ENCODE measurements at places on chromosomes 12 and 14. TPM values are rescaled to one million over a fixed set of nuclear protein-coding genes. Genes with fewer than 3 reads are reported as not detected.

The CRACR2A gene
- 1.7 TPM for total RNA-seq

The SLCO1B1 gene
- not detected for total RNA-seq

GRCh38 chr14:100032738-100033137, 32.5 kb upstream of the EVL start:
- no peak for DNase-seq
- no peak overlapping the region for H3K27ac ChIP-seq
- H3K36me3 ChIP-seq, result no peaks in the 10 kb centered on the region

- H3K4me3 ChIP-seq, result no peak overlapping the region
- DNase-seq, result no peak
- H3K4me1 ChIP-seq, result peaks cover 4% of the 10 kb centered on the region
- H3K27me3 ChIP-seq, result no peaks in the 10 kb centered on the region
Measured at GRCh38 chr14:91272341-91273272, 28.1 kb upstream of the GPR68 start.

The RNASE7 gene
- total RNA-seq, result 0.34 TPM

DNA sequence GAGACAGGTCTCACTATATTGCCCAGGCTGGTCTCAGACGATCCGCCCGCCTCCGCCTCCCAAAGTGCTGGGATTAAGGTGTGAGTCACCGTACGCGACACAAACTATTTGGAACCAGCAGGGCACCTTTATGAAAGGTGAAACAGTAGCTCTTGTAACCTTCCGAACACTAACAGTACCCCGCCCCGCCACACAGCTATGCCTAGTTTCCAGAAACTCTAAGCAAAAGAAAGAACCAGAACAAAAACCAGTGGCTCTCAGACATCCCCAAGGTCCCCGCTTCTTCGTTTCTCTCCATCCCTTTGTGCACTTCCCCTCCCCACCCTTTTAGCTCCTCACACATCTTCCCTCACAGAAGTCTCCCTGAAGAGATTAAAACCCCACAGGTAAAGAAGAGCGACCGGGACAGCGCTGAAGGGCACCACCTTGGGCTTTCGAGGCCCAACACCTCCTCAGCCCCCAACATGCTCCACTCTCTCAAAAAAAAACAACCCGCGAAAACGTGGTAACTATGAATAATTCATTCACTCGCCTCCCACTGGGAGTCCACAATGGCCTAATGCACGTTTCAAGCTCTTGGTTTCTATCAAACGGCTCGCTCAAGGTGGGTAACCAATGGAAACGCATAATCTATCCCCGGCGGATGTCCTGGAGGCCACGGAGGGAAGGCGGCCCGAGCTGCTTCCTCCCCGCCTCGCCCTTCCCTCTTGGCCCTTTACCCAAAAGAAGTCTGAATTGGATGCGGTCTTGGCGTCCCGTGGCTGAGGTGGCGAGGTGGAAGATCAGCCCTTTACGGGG, 877 bp downstream of the BAG5 start:
- H3K36me3 ChIP-seq, result peaks cover 20% of the 10 kb centered on the region
- H3K27ac ChIP-seq, result peak overlapping the region; percentile 99
- no peaks in the 10 kb centered on the region for H3K27me3 ChIP-seq
- H3K4me3 ChIP-seq, result peak overlapping the region; percentile 92
- peaks cover 69% of the 10 kb centered on the region for H3K4me1 ChIP-seq
- DNase-seq, result no peak

DNA sequence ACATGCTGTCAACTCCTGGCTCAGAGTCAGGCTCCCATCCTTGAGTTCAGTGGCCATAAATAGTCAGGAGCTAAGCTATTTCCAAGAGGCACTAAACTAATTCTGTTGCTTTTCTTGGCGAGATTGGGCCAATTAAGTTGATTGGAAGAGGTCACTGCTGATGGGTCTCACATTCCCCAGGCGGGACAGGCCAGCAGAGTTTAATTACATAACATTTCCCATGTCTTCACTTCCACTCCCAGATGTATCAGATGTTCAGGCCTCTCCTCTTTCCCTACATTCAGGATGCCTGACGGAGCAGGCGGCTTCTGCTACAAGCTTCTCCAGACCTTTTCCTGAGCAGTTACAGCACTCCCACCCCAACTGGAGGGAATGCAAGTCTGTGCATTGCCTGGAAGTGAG, 5.3 kb downstream of the NTF3 start:
- no peak overlapping the region for H3K4me3 ChIP-seq
- peak overlapping the region; percentile 36 for H3K27ac ChIP-seq
- H3K27me3 ChIP-seq, result peaks cover 25% of the 10 kb centered on the region

The ATL1 gene
- total RNA-seq, result 1.4 TPM

The PTGDR gene
- not detected for total RNA-seq

GRCh38 chr14:98259881-98260280, 1012.1 kb downstream of the BCL11B start:
- H3K4me3 ChIP-seq, result no peak overlapping the region
- no peaks in the 10 kb centered on the region for H3K36me3 ChIP-seq
- H3K4me1 ChIP-seq, result no peaks in the 10 kb centered on the region
- DNase-seq, result no peak
- no peak overlapping the region for H3K27ac ChIP-seq

The DERA gene
- 19.7 TPM for total RNA-seq

GRCh38 chr12:118140825-118141224, 4.9 kb downstream of the PEBP1 start:
- no peaks in the 10 kb centered on the region for H3K27me3 ChIP-seq
- peaks cover 8% of the 10 kb centered on the region for H3K4me1 ChIP-seq
- peaks cover 12% of the 10 kb centered on the region for H3K36me3 ChIP-seq
- H3K4me3 ChIP-seq, result no peak overlapping the region

DNA sequence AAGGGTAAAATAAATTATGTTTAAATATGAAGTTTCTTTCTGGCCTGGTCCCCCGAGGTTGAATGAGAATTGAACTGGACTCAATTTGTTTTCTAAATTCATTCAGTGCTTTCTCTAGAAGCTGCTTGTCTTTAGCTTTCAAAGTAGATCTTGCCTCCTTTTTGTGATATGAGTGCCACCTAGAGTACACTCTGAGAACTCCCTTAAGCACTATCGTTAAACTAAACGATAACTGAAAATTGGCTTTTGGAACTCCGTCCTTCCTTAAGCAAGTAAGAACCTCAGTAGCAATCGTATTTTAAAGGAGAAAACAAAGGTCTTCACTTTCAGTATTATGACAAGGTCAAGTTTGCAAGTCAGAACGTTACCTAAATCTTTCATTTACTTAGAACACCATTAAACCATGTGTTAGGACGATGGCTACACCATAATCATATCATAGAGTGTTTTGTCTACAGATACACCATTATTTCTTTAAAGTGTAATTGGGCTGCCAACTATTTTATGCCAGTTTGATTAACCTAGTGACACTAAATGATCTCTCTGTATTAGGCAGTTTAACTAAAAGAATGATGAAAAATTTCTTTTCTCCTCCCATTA, 364.8 kb downstream of the SNAPC1 start:
- no peaks in the 10 kb centered on the region for H3K36me3 ChIP-seq
- no peaks in the 10 kb centered on the region for H3K4me1 ChIP-seq
- no peak for DNase-seq
- H3K4me3 ChIP-seq, result no peak overlapping the region
- H3K27me3 ChIP-seq, result no peaks in the 10 kb centered on the region
- H3K27ac ChIP-seq, result no peak overlapping the region

DNA sequence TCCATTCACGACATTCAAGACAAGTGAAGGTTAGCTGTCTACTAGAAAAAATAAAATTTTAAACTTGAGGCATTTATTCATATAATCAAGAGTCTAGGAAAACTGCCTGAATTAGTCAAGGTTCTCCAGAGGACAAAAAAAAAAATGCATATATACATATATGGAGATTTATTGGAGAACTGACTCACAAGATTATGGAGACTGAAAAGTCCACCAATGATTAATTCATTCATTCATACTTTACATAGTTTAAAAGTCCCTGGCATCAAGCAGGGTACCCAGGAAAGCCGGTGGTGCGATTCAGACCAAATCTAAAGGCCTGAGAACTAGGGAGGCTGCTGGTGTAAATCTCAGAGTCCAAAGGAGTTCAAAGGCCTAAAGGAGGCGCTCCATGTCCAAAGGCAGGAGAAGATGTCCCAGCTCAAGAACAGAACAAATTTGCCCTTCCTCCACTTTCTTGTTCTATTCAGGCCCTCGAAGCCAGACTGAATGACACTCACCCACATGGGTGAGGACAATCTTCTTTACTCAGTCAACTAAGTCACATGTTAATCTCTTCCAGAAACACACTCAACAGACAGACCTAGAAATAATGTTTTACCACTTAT, 64.3 kb downstream of the ANKS1B start:
- H3K4me3 ChIP-seq, result no peak overlapping the region
- H3K4me1 ChIP-seq, result no peaks in the 10 kb centered on the region
- DNase-seq, result no peak
- no peaks in the 10 kb centered on the region for H3K36me3 ChIP-seq
- no peak overlapping the region for H3K27ac ChIP-seq

DNA sequence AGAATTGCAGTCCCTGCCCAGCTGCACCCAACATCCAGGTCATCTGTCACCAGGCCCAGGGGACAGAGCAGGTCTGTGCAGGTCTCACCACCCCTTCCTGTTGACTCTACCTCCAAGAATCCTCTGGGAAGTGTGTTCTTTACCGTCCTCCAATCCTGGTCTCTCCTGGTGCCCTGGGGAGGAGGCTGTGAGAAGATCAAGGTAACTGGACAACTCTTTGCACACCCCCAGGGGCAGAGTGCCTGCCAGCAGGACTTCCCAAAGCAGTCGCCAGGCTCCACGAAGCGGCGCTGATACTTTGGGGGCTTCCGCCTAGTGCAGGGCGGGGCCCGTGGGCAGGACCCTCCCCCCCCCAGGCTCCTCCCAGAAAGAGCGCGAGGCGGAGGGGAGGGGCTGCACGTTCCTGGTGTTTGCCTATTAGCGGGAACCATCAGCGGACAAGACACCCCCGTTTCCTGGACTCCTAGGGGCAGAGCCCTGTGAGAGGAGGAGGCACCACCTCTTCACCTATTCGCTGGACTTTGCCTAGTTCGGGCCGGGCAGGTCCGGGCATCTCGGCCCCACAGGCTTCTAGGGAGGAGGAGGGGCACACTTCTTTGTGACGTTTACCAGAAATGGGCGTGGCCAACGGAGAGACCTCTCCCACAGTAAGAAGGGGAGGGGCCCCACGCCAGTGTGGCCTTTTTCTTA, 918.0 kb downstream of the AACS start:
- H3K4me1 ChIP-seq, result no peaks in the 10 kb centered on the region
- no peak for DNase-seq
- no peak overlapping the region for H3K27ac ChIP-seq
- peak overlapping the region; percentile 39 for H3K4me3 ChIP-seq
- peaks cover 28% of the 10 kb centered on the region for H3K27me3 ChIP-seq

The RPGRIP1 gene
- total RNA-seq, result not detected

DNA sequence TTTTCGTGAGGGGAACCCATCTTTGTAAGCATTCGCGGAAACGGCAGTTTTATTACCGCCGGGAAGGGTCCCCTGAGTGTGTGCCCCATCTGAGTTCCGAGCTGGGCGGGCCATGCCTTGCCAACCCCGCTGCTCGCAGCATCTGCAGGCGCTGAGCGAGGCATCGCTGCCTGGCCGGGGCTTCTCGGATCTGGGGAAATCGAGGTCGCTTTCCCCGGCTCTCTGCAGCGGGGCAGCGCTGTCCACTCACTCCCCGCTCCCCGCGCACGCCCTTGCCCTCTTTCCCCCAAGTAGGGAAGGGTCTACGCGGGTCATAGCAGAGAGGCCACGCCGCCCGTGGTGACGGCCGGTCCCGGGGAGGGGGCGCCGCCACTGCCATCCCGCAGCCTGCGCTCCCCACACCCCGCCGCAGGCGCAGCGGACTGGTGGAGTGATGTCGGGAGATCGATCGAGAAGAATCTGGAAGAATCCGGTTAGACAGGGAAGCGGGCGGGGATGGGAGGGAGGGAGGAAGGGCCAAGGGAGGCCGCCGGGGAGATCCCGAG, 507 bp upstream of the FKBP4 start:
- H3K4me3 ChIP-seq, result peak overlapping the region; percentile 93
- H3K36me3 ChIP-seq, result peaks cover 29% of the 10 kb centered on the region
- H3K27me3 ChIP-seq, result no peaks in the 10 kb centered on the region
- H3K4me1 ChIP-seq, result peaks cover 12% of the 10 kb centered on the region

The SMIM41 gene
- total RNA-seq, result 0.16 TPM

The GPD1 gene
- total RNA-seq, result 221 TPM

GRCh38 chr12:112191840-112192321, 66.5 kb downstream of the TRAFD1 start:
- H3K4me1 ChIP-seq, result no peaks in the 10 kb centered on the region
- DNase-seq, result no peak
- no peak overlapping the region for H3K27ac ChIP-seq
- H3K27me3 ChIP-seq, result no peaks in the 10 kb centered on the region

DNA sequence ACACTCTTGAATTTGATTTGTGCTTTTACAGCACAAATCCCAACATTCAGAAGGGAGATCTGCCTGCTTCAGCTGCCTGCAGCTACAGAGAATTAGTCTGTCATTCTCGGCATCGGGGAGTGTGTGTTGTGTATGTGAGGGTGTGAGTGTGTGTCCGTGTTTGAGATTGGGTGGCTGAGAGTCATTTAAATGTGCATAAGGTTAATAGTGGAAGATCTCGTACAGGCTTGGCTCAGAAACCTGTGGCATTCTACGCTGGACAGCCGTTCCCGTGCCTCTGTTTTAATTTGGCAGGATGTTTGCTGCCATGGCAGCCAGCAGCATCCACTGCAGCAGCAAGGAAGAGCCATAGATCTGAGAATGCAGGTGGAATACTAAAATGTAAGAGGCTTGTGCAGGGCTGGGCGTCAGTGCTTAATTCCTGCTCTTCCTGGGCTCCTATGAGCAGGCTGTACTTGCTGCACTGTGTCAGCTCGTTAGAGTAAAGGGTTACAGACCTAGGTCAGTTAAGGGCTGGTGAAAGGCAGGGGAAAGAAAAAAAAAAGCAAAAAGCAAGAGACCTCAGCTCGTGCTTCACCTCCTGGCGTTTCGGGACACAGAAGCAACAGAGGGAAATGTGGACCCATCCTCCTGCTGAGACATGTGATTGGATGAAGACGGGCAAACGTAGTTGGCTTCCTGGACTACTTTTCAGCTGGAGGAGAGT, 205.4 kb downstream of the NAV3 start:
- DNase-seq, result no peak
- no peak overlapping the region for H3K27ac ChIP-seq
- no peaks in the 10 kb centered on the region for H3K4me1 ChIP-seq
- no peaks in the 10 kb centered on the region for H3K27me3 ChIP-seq
- no peaks in the 10 kb centered on the region for H3K36me3 ChIP-seq
- H3K4me3 ChIP-seq, result no peak overlapping the region

- peaks cover 7% of the 10 kb centered on the region for H3K4me1 ChIP-seq
- H3K4me3 ChIP-seq, result no peak overlapping the region
- no peak overlapping the region for H3K27ac ChIP-seq
- no peaks in the 10 kb centered on the region for H3K27me3 ChIP-seq
- no peak for DNase-seq
Measured at GRCh38 chr14:70901269-70901668, 6.0 kb upstream of the PCNX1 start.

- H3K4me1 ChIP-seq, result no peaks in the 10 kb centered on the region
- no peak for DNase-seq
- no peaks in the 10 kb centered on the region for H3K36me3 ChIP-seq
- no peak overlapping the region for H3K4me3 ChIP-seq
Measured at GRCh38 chr12:27143256-27144069, 61.1 kb upstream of the C12orf71 start.

- no peak for DNase-seq
- H3K27me3 ChIP-seq, result no peaks in the 10 kb centered on the region
- no peak overlapping the region for H3K27ac ChIP-seq
- H3K4me3 ChIP-seq, result no peak overlapping the region
- H3K4me1 ChIP-seq, result peaks cover 8% of the 10 kb centered on the region
Measured at GRCh38 chr12:95736631-95737030, 53.9 kb downstream of the NTN4 start.

- no peak for DNase-seq
- no peaks in the 10 kb centered on the region for H3K4me1 ChIP-seq
- no peak overlapping the region for H3K27ac ChIP-seq
- H3K4me3 ChIP-seq, result no peak overlapping the region
- H3K27me3 ChIP-seq, result no peaks in the 10 kb centered on the region
Measured at GRCh38 chr12:29396774-29397173, 15.8 kb upstream of the ERGIC2 start.

The ATN1 gene
- total RNA-seq, result 55.8 TPM

All from psoas muscle (tissue), 8 donors.